ENCODE measurements at places on chromosomes 11 and 22.

GRCh38 chr11:69173925-69174581 is 18.3 kb downstream of the SMIM38 start:
- no peak for DNase-seq

GRCh38 chr11:69482322-69482721 is 859 bp downstream of the LINC01488 start:
- DNase-seq: no peak

GRCh38 chr11:48129697-48130395 is 86.8 kb upstream of the OR4B1 start:
- no peak for DNase-seq

DNA sequence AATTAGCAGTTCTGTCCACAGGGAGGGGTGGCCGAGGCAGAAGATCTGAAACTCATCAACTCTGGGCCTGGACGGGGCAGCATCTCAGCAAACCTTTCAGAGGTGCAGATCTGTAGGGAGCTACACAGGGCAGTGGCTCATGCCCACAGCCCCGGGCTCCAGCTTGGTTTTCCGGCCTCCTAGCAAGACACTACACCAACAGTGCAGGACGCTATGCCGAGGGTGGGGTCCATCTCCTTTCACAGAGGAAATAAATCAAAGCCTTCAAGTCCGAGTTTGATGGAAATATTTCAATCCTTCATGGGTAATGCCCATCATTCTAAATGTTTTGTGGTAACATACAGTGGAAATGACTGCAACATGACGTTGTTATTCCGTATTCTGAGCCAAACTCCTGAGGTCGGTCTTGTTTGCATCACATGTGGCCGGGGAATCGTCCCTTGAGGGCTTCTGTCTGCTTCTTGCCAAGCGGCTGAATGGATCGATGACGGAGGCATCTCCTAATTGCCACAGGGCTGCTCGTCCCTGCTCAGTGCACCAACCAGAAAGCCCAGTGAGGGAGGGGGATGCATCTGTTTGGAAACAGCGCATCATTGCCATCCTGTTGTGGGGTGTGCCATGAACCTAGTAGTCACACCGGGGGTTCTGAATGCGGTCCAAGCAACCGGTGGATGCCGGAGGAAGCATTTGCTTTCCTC is 30.0 kb downstream of the LINC01488 start:
- DNase-seq: no peak

- peak; percentile 18 for DNase-seq
These were observed 7.9 kb upstream of the ETS1 start for GRCh38 chr11:128595221-128595620.

DNA sequence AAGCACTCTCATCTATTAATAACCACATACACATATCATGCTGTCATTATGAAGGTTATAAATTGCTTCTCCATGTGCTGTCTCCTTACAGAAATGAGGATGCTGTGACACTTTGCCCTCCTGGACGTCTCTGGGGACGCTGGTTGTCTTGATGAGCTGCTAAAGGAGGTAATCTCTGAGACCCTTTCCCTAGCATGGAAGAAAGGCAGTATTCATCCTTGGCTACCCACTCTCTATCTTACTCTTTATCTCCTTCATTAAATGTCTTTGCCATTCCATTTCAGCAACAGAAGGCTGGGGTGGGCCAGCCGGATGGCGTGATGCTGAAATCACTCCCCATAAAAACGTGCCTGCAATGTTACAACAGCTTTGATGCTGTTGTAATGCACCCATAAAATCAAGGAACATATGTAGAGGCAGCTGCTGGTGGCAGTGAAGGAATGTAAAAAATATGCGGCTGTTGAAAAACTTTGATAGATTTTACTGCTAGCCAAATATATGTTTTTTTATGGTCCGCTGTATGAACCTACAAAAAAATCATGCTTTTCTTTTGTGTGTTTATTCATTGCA is 715.1 kb upstream of the API5 start:
- DNase-seq: no peak

- no peak for DNase-seq
These were observed 12.9 kb downstream of the CRYBB2 start for GRCh38 chr22:25232301-25232700.

GRCh38 chr11:86463955-86464354 is 89.3 kb downstream of the CCDC81 start:
- no peak for DNase-seq

DNA sequence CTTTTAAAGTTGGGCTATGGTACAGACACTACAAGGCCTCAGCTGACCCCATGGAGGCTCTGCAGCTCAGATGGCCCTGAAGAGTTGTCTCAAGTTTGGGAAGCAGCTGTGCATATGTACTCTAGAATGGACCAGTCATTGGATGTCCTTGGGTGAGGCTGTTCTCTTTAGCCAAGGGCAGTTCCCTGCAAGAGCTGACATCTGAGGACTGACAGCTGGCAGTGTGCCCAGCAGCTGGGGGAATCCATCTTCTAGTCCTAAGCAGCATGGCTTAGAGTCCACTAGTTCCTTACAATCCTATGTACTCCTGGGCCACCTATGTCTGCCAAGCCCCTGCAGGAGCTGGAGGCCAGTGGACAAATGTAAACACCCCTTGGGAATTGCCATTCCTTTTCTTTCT is 76.5 kb downstream of the C11orf91 start:
- DNase-seq: no peak

DNA sequence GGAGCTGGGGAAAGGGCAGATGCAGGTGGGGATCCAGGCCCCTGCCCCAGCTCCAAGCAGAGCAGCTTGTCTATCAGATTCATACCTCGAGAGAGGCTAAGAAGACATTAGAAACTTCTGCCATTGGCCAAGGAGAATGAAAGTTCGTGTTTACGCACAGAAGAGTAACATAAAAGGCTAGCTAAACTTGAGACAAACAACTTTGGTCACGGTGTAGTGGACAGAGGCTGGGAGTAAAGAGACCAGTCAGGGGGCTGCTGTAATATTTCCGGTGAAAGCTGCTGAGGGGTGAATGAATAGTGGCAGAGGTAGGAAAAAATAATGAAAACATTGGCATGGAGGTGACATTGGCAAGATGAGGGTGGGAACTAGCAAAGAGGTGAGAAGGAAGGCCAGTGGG is 22.9 kb downstream of the PHF21B start:
- no peak for DNase-seq

DNA sequence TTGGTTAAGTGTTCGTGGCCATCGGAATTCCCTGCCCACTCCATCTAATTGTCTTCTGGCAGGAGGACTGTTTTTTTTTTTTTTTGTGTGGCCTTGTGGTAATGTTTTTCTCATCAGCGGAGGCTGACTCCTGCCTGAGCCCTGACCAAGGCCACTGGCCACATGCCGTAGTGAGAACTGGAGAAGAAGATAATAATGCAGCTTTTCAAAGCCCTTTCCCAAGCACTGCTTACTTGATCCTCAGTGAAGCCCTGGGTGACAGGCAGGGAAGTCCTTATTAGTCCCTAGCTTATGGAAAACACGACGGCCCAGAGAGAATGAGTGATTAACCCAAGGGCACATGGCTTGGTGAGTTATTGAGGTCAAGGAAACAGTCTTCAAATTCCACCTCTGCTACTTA is 71.2 kb downstream of the ADM start:
- DNase-seq: no peak

- no peak for DNase-seq
These were observed 209.5 kb downstream of the NAV2 start for GRCh38 chr11:19921976-19922688.

DNA sequence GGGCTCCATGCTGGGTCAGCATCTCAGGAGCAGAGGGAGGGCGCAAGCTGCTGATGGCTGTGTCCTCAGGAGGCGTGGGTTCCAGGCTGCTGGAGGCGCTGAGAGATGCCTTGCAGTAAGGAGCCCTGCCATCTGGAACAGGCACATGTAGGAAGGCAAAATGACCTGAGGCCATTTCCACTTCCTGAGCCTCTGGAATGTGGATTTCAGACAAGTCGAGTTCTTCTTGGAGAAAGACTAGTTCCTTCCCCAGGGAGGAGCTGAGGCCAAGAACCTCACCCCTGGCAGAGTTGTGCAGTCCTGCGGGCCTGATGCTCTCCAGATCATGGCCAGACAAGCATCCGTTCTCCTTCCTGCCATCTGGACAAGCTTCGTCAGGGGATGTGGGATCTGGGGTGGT is 19.3 kb downstream of the HPS4 start:
- DNase-seq: no peak

- no peak for DNase-seq
These were observed at the start of gene KLHDC7B for GRCh38 chr22:50545522-50546325. TSS of gene KLHDC7B (plus strand) at chr22:50545899. CDS start at chr22:50546244, 345 bp downstream.

- peak; percentile 56 for DNase-seq
These were observed 9.9 kb downstream of the NARS2 start for GRCh38 chr11:78564490-78565467.

- DNase-seq: no peak
These were observed 29.5 kb upstream of the FCHSD2 start for GRCh38 chr11:73171436-73172161.

DNA sequence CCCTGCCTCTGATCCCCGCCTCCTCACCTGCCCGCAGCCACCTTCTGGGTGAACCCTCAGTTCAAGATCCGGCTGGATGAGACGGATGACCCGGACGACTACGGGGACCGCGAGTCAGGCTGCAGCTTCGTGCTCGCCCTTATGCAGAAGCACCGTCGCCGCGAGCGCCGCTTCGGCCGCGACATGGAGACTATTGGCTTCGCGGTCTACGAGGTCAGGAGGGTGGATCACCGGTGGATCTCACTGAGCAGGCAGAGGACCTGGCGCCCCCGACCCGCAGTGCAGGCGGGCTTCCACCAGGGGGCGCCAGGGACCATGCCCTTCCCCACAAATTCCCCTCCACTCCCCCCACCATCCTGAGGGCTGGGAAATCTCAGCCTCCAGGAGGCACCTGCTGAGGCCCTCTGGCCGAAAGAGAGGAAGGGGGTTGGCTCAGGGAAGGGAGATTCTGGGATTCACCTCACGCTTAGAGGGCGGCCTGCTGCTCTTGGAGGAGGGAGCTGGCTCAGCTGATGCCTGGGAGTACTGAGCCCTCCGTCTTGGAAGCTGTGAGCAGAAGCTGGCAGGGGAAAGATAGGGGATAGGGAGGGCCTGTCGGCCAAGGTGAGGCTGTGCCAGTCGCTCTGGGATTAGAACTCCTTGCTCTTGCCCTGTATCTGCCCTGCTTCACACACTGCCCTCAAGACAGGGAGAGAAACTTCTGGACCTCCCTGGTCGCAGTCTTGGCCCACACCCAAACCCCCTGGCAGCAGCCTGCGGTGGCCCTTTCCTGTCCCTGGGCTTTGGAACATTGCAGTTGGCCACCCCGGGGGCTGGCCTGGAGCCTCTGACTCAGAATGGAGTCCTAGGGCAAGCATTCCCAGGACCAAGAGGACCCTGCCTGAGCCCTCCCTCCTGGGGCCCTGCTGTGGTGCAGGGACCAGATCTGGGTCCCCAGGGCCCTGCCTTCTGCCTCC is 23.2 kb downstream of the CAPN1 start:
- DNase-seq: no peak

DNA sequence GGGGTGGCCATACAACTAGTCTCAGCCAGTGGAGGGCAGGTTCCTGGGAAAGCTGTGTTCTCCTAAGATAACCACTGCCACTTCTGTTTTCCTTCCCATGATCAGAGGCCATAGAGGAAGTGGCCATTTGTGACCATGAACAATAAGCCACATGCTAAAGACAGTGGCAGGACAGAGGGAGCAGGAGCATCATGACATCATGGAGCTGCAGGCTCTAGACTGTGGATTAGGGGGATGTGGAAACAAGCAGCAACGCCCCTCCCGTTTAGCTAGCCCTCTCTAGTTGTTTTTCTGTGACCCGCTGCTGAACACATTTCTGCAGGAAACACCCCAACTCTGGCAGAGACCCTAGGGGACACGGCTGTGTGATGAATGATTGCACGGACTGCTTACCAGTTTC is 195.0 kb upstream of the NECTIN1 start:
- no peak for DNase-seq

- no peak for DNase-seq
These were observed 18.7 kb downstream of the SLC6A5 start for GRCh38 chr11:20618083-20618482.

DNA sequence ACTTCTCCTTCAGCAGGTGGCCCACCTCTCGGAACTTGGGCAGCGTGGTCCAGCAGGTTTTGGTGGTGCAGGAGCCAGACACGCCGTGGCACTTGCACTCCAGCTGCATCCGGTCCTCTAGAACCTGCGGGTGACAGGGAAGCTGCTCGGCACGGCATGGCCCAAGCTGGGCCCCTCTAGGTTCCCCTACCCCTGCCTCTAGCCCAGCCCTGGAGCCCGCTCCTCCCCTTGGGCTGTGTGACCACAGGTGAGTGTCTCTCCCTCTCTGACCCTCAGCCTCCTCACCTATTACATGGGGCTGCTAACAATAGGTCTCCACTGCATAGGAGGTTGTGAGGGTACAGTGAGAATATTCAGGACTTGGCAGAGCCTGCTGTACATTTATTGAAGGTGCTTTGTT is 53.8 kb downstream of the WNT7B start:
- no peak for DNase-seq

DNA sequence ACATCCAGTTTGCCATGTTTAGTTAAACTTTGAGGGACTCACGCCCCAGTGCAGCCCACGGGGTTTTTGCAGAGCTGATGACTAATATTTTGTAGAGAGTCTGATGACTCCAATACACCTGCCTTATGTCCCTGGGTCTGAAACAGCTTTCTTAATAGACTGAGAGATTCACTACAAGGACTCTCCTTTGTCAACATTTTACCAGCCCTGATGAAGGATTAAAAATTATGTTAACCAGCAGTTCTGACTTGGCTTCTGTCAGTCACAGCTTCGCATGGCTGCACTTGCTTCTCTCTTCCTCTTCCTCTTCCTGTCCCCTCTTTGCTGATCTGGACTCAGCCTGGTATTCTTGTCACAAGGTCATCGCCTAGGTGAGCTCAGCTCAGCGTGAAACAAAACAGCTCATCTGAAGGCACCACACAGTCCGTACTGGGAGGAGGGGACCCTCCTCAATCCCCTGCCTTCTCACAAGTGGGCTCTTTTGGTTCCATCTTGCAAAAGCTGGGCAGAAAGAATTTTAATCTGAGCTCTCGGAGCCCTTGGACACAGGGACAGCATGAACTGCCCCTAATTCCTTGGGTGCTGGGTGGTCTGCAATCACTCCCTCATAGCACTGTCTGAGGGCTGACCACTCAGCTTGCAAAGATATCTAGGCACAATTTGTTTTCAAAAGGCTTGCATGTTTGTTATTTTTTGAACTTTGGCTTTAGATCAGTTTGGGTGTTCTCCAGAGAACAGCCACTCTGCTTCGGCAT is 38.1 kb upstream of the POU2AF1 start:
- DNase-seq: no peak

GRCh38 chr11:77656362-77656761 is 18.8 kb upstream of the CLNS1A start:
- no peak for DNase-seq

DNA sequence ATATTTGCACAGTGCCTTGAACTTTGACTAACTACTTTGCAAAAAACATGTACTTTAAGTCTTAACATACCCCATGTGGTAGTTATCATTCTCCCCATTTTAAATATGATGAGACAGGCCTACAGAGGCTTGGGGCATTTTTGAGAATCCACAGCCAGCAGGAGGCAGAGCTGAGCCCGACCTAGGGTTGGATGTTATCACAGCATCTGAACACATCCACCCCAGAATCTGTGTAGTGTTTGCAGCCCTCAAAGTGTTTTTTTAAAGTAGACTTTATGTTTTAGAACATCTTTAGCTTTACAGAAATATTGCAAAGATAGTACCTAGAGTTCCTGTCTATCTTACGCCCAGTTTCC is 17.6 kb downstream of the OTOG start:
- no peak for DNase-seq

- no peak for DNase-seq
These were observed 55.8 kb downstream of the NECTIN1 start for GRCh38 chr11:119673052-119673758.

- DNase-seq: no peak
These were observed 398.8 kb downstream of the GUCY1A2 start for GRCh38 chr11:106619320-106619990.

Data from NCI-H774 (cell line).